ENCODE measurements at places on chromosomes 2 and 18.

DNA sequence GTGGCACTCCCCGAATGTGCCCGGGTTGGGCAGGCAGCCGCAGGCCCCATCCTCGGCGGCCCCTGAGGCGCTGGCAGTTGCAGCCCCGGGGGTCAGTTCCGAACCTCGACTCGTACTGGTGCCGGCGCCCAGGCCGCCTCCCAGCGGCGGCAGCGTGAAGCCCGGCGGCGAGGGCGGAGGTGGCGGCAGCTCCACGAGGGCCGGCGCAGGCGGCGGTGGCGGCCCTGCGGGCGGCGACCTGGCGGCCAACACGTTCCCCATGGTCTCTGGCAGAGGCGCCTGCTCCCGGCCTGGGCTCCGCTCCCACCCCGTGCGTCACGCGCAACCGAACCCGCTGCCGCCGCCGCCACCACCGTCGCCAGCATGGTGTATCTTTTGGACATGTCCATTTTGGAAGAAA is 196.3 kb downstream of the CCDC74A start:
- no peak for DNase-seq

GRCh38 chr2:100485396-100485795 is 15.1 kb downstream of the NMS start:
- DNase-seq, result no peak

DNA sequence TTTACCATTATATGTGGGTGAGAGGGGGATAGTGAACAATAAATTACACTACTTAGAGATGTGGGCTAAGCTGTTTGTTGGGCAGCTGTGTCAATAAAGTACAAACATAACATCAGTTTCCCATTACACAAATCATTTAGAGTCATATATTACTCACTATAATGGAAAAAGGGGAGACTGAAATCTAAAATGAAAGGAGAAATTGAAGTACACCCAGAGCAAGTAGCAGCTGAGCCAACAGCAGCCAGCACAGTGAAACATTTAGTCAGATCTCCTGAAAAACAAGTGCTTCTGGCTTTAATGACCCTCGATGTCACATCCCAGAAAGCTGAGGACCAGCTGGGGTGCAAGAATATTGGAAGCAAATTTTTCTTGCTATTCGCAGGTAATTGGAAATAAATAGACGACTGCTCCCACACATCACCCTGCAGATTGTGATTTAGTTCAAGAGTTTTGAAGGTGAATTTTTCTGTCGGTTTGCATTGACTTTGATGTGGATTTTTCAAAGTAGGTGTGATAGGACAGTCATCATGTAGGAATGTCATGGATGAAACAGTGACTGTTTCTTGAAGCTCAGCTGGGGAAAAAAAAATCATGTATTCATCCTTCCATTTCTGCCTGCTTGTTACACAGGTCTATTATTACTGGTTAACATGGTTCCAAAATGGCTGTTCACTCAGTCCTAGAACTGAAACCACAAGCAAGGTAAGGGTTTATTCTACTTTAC is 1607.3 kb upstream of the CELF4 start:
- DNase-seq, result no peak

DNA sequence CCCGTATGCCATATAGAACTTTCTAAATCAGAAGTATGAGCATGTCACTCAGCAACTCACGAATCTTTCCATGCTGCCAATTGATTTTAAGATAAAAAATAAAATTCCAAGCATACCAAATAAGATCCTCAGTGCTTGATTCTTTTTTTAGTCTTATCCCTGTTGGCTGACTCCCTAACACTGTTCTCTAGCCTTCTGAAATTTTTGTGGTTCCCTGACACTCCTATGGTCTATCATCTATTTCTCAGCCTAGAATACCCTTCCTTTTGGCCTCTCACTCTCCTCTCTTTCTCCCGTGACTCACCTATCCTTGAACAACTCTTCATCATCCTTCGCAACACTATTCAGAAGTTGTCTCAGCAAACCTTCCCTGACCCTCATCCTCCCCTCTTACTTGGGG is 50.5 kb downstream of the CCDC141 start:
- DNase-seq, result no peak

DNA sequence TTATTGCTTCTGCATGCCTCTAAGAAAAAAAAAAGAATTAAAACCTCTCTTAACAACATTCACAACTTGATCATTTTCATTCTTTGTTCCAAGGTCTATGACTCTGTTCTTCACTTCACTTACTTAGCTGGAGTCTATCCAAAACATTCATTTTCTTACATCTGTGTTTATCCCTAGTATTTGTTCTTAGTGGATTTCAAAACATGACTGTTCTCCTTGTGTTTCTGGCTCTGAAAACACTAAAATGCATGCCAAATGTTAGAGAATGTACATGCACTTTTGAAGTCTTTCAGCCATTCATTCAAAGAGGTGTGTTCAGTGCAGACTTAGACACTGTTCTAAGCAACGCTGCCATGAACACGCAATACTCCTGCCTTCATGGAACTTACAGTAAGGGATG is 138.8 kb downstream of the CNTNAP5 start:
- DNase-seq, result no peak

DNA sequence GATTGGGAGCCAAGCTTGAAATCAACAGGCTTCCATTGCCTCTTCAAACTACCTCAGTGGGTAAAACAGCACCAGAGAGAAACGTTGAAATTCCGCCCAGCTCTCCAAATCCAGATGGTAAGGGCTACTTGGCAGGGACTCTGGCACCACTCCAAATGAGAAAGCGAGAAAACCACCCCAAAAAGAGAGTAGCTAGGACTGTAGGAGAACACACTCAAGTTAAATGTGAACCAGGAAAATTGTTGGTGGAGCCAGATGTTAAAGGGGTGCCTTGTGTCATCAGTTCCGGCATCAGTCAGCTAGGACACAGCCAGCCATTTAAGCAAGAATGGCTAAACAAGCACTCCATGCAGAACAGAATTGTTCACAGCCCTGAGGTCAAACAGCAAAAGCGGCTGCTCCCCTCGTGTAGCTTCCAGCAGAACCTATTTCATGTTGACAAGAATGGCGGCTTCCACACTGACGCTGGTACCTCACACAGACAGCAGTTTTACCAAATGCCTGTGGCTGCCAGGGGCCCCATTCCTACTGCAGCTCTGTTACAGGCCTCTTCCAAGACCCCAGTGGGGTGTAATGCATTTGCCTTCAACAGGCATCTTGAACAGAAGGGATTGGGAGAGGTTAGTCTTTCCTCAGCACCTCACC is 167.3 kb downstream of the ASXL3 start:
- DNase-seq, result no peak

DNA sequence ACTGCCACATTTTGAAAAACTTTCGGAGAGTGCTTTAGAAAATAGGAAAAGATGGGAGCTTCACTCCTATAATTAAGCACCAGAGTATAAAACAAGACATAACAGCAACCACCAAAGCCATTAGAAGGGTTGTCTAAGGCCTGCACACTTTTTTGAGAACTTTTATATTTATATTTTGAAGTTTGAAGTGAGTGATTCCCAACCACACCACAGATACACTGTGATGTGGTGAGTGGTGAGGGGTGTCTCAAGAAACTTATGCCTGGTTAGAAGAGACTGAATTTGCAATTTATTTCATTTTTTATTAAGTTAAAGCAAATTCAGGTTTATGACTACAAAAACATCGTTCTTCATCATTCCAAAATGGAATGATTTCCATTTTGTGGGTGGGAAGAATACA is 161.9 kb downstream of the DNAH6 start:
- no peak for DNase-seq

GRCh38 chr2:131557558-131558321 is 30.1 kb downstream of the CCDC74A start:
- DNase-seq, result no peak

GRCh38 chr18:61703508-61703907 is 189.3 kb downstream of the RNF152 start:
- DNase-seq, result no peak

DNA sequence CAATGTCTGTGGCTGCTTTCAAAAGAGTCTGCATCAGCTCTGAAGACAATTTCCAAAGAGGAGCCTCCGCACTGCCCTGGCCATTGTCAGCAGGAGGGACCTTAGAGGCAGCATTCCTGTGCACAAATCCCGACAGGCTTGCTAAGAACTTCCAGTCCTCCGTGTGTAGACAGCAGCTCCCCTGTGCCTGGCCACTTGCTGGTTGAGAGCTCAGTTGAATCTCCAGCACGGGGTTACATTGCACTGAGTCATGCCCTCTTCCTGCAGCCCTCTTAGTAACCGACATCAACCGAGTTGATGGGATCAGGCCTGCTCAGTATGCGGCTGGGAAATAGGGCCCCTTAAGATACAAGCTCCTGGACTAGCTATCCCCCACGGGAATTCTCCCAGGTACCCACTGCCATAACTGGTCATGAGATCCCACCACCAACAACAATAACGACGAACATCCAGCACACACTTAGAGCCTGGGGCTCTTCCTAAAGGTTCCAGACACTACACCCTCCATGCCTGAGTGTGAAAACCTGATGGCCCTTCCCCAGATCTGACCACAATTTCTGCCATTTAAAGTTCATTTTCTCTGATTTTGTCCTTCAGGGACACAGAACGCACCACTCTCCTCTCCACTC is 12.0 kb downstream of the ATP6V1B1 start:
- DNase-seq, result no peak

DNA sequence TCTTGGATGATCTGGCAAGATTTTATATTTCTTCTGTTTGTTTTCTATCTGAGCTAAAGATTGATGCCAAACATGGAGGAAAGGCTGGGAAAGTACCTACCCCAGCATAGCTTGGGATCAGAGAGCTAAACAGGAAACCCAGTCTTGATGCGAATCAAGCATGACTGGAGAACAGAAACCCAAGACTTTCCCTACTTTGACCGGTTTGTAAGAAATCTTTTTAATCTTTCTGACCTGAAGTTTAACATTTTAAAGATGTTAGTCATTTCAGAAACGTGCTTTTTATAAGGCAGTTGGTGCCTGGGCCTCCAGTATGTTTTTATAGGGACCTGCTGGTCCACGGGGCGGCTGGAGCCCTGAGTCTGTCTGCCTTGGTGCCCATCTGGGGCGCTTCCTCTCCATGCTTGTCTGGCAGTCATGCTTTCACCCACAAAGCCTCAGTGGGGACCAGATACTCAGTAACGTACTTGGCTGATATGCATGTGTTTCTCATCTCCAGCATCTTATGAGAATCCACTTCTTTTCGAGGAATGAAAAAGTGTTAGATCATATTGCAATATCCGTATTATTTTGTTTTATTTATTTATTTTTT is 266.5 kb downstream of the PTGR3 start:
- no peak for DNase-seq

DNA sequence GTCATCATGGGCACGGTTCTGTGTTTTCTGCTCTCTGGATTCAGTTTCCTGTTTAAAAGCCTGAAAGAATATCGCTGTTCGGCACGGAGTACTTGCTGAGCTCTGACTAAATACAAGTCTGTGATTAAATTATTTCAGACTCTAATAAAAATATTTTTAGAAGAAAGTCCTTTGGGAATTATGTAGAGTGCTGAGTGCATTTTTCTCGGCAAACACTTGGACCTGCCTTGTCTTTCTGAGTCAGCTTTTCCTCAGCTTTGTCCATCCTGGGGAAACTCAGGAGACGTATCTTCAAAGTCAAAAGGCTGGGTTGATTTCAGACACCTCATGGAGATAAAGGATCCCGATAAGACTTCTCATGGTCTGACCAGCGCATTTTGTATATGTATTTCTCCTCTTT is 45.9 kb downstream of the IL1R2 start:
- DNase-seq, result no peak

GRCh38 chr2:115484486-115484885 is 1042.0 kb downstream of the DPP10 start:
- no peak for DNase-seq

- DNase-seq, result no peak
Measured at GRCh38 chr2:173751245-173751975, 213.8 kb downstream of the SP3 start.

- DNase-seq, result no peak
Measured at GRCh38 chr18:3891245-3891644, 441.3 kb downstream of the TGIF1 start.

- no peak for DNase-seq
Measured at GRCh38 chr2:71743995-71744675, 290.8 kb downstream of the DYSF start.

- DNase-seq, result no peak
Measured at GRCh38 chr2:52017646-52018235, 985.8 kb upstream of the NRXN1 start.

GRCh38 chr2:176729706-176730569 is 460.7 kb downstream of the MTX2 start:
- DNase-seq, result no peak

DNA sequence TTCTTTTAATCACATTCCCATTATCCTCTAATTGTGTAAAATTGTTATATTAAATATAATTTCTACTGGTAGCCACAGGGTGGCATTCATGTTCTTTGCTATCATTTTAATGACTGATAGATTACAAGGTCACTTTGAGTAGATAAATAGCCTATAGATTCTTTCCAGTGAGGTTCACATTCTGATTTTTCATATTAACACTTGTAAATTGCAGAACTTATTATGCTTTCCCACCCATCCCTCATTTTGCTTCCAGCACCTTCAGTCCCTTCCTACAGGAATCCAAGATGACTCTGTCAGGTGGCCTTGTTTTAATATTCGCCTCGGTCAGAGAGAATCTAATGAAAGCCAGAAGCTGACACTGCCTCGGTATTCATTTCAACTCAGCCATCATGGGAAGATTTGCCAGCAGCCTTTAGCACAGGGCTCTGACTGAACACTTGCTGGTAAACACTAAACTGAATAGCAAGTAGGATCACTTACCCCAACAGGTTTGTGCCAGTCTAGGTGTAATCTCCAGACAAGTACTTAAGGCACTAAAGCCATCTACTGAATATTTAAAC is 101.2 kb upstream of the FSHR start:
- no peak for DNase-seq

DNA sequence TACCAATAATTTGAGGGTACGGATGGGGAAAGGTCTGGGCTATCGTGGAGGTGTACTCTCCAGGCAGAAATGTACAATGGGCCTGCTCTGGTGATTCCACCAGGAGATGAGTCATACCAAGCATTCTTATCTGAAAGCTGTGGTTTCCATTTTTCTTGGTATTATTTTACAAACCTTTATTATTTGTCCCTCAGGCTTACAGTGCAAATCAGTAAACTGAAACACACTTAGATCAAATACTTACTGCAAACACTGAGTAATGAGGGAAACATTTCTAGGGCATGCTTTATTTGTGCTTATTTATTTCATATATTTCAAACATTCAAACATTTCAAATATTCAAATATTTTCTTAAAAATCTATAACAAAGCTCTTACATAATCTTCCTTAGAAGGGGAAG is 319.8 kb downstream of the RND3 start:
- no peak for DNase-seq

DNA sequence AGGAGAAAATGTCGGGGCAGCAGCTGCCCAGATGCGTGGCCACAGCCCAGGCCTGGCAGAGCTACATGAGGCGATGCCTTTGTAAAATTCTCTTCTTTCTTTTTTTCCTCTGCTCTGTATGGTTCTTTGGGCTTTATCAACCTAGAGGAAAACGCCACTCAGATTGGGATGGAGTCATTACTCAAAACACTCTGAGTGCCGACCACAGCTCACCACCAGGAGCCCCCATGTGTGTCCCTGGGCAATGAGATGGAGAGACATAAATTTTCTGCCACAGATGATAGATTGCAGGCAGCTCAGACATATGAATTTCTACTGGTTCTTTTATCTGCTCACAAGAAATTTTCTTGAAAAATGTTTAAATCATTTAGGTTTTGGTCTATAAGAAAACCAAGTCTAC is 56.0 kb downstream of the PARD6G start:
- DNase-seq, result no peak
